ENCODE measurements at places on chromosomes 7 and 10. TPM values are rescaled to one million over a fixed set of nuclear protein-coding genes. Genes with fewer than 3 reads are reported as not detected.

- DNase-seq, result no peak
Observed at GRCh38 chr10:83961620-83962019, 177.7 kb upstream of the GHITM start.

- no peak for DNase-seq
Observed at GRCh38 chr10:79146611-79147130, 77.9 kb downstream of the ZMIZ1 start.

GRCh38 chr7:39095875-39096619, 118.3 kb downstream of the POU6F2 start:
- DNase-seq, result no peak

DNA sequence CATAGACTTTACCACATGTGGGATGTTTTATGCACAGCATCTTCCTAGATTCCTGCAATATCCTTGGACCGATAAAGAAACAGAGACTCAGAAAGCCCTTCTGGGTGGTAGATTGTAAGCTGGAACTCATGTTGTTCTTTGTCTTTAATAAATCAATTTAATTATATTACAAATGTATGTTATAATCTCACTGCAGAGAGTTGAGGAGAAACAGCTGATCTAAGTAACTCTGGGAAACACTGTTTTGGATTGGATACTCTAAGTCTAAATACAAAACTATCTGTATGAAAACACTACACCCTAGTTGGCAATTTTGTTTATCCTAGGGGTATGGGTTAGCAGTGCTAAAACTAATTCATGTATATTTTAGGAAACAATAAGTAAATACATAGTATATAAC, 1015.2 kb downstream of the XPNPEP1 start:
- no peak for DNase-seq

- peak; percentile 28 for DNase-seq
Observed at GRCh38 chr10:112361951-112362751, 11.8 kb upstream of the ACSL5 start.

Gene C10orf90
- not detected for total RNA-seq

Gene TEX47
- not detected for total RNA-seq

DNA sequence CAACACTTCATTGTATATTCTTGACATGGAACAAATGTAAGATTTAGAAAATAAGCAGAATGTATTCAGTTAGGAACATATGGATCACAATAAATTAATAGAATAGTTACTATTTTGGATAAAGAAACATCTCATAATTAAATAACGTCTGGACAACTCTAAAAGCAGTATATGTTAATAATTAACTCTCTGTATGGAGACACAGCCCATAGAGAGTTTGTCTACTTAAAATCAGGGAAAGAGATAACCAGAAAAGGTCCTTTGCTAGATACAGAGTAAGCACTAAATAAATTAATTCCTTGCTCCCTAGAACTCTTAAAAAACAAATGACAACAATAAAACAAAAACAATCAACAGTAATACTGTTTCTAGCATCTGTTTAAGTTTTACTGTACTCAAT, 184.4 kb upstream of the THSD7A start:
- no peak for DNase-seq

- DNase-seq, result no peak
Observed at GRCh38 chr7:40097728-40098127, 36.7 kb downstream of the MPLKIP start.

- DNase-seq, result no peak
Observed at GRCh38 chr10:94069884-94070283, 76.2 kb downstream of the PLCE1 start.

GRCh38 chr7:260441-261281, 29.3 kb upstream of the FOXL3 start:
- no peak for DNase-seq

DNA sequence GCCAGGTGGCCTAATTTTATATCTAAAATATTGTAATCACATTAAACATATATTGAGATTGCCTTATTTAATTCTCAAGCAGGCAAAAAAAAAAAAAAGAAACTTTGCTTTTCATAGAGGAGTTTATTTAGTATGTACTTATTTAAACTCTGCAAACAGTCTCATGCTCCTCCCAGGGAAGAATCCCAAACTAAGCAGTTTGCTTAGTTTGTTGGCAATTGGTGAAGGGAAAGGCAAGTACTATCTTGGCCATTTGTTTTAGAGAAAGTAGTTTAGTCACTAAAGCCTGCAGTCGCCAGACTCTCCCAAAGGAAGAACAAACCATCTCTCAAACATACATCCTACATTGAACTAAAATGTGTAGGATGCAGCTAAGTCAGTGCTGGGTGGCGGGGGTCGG, 226.8 kb downstream of the CDC14C start:
- no peak for DNase-seq

GRCh38 chr10:62112300-62112699, 156.3 kb downstream of the RTKN2 start:
- no peak for DNase-seq

GRCh38 chr7:10076660-10077300, 896.9 kb upstream of the PHF14 start:
- DNase-seq, result no peak

GRCh38 chr7:55191926-55192692, 173.0 kb upstream of the LANCL2 start:
- no peak for DNase-seq

DNA sequence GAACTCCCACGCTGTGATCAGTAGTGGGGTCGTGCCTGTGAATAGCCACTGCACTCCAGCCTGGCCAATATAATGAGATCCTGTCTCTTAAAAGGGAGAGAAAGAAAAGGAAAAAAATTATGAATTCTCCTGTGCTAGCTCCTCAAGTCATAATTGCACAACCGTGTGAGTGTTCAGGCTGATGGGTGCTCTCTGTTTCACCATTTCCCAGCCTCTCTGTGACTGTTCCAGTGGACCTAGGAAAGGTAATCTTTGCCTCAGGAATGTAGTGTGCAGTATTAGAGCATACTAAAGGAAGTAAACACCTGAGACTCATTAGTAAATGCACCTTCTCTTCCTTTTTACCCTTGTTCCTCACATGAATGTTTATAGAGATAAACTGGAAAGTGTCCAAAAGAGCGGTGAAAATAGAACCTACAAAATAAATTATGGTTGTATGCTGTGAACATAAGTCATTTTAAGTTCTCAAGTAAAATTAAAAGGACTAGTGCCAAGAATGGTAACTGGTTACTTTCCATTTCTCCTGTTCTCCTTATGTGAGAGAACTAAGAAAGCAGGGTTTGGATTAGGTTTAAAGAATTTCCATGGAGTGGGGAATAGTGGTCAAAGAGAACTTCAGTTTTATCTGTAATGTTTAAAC, 42.7 kb downstream of the INPP5F start:
- DNase-seq, result no peak

Gene SMO
- total RNA-seq, result 0.57 TPM

DNA sequence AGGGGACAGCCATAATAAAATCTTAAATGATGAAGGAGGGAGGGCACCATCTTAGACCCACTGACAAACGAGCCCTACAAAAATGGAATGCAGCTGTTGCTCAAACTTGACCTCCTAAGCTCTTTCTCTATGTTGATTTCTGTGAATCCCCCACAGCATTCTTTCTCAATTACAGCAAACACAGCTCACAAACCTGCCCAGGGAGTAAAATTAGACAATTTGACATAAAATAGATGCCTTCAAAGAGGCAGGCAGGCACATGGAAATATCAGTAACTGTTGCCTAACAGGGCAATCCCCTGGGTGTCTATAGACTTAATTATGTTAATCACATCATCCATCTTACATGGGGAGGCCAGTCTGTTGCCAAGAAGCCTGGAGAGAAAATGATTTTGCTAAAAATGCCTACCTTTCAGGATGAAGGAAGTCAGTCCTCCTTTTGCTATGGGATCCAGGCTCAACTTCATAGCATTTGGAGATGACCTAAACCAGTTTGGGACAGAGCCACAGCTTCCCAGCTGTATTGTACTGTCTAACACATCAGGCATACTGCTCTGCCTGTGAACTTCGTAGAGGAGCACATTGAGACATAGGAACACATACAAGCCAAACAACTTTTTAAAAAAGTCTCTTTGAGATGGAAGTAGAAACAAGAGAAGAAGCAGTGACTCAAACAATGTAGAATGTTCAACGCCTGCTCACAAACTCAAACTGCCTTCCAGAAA, 1177.4 kb downstream of the SORCS1 start:
- no peak for DNase-seq

GRCh38 chr10:69570050-69570816, 3.0 kb downstream of the NEUROG3 start:
- no peak for DNase-seq

Gene C7orf57
- not detected for total RNA-seq

DNA sequence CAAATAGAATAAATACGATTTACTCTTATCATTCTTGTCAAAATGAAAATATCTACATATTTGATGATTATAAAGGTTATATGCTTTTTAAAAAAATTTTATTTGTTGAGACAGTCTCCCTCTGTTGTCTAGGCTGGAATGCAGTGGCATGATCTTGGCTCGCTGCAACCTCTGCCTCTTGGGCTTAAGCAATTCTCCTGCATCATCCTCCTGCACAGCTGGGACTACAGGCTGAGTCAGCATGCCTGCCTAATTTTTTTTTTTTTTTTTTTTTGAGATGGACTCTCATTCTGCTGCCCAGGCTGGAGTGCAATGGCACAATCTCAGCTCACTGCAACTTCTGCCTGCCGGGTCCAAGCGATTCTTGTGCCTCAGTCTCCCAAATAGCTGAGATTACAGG, 48.9 kb downstream of the PUS7 start:
- DNase-seq, result peak; percentile 74

DNA sequence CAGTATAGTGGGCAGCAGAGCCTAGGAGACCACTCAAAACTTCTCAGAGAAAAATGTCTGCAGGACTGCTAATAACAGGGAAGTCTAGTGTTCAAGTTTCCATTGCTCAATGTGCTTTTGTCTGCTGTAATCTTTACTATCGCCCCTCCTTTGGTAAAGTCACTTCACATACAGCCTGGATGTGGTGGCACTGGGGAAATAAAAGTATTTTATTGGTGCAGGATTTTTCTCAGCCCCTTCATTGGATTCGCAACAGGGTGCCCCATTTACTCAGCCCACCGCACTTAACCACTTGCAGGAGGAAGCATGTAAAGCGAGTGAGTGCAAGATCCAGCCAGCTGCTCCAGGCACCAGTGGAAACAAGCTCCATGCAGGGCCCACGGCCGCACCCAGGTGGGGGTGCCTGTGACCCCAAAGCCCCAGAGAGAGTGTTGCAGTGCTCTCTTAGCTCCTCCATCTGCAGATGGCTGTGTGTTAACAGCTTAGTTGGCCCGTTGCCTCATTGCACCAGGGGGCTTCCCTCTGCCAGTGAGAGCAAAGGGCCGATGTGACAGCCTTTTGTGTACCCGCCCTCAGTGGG, 163.5 kb upstream of the TMEM72 start:
- no peak for DNase-seq

Gene ZNF239
- total RNA-seq, result 4.2 TPM

- no peak for DNase-seq
Observed at GRCh38 chr7:96143495-96144259, 178.2 kb downstream of the SLC25A13 start.

GRCh38 chr7:682810-683209, 43.7 kb upstream of the DNAAF5 start:
- DNase-seq, result no peak

Measured in HFFc6 (cell line).